ENCODE measurements at places on chromosomes 3 and 15.

DNA sequence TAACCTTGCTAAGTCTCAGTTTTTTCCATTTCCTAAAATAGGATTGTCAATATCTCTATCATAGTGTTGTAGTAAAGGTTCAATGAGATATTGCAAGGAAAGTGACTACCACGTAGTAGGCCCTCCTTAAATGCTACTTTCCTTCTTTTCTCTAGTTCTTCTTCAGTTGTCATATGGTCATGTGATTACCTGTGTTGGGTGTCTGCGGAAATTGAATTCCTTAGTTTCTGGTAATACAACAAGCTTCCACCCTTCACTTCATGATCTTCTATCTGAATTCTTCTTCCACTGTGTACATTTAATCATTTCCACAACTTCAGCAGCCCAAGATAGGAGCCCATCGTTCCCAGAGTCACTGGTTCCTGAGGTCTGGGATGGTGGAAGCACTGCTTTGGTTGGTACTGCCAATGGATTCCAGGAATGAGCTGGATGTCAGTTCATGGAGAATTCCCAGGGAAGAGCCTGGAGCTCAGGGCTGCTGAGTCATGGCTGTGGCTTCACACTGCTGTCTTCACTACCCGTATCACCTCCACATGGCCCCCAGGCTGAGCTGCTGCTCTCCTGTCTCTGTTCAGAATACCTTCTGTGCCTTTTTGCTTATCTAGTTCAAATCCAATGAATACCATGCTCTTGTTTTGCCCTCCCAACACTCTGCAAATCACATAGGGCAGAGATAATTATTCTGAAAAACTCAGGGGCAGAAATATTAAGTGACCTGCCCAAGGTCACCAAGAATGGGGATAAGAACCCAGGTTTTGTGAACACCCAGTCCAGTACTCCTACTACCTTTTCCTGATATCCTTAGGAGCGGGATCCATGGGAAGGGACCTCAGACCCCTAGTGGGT is 98.6 kb downstream of the RPL39L start:
- no peak for DNase-seq

GRCh38 chr15:68258692-68259091 is 18.9 kb upstream of the FEM1B start:
- DNase-seq: no peak

GRCh38 chr3:184676927-184677326 is 34.9 kb downstream of the MAGEF1 start:
- DNase-seq: no peak

DNA sequence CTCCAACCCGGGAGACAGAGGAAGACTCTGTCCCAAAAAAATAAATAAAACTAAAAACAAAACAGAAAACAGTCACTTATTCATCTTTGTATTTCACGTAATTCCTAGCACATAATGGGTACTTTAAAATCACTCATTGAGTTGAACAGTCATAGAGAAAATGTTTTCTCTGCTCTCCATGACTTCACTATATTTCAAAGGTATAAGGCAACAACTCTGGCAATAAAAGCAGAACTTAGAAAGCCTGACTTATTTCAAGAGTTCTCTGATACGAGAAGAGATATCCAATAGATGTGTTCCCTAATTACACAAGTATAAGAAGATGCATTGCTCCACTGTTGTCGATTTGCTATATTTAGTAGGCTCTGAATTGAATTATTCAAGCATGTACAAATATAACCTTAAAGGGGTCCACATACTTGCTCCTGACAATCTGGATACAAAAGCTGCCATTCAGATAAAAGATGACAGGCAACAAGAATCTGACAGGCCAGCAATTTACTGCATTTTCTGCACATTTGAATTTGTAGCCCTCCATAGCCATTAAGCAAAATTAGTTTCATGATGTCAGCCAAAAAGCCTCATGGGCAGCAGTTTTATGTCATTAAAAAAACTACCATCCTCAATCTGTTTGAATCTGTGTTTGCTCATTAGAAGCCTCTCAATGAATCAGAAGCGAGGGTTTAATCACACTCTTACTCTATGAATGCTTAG is 47.9 kb downstream of the PEAK1 start:
- no peak for DNase-seq

DNA sequence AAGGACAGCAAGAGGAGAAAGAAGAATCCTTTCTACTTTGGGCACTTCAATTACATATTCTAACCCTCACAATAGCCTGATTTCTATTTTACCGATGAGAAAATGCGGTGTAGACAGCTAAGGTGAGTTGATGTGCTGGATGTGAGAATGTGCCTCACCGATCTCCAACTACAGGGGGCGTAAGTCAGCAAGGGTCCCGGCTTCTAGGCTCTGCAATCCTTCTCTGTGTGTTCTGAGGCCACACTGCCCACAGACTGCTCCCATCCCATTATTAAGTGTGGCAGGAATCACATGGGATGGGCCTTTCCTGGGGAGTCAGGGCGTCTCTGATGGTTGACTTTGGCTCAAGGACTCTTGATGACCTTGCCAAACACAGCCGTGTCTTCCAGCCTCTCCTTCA is 23.6 kb upstream of the RPL35A start:
- no peak for DNase-seq

- DNase-seq: no peak
Measured at GRCh38 chr3:17398959-17399551, 343.4 kb downstream of the TBC1D5 start.

DNA sequence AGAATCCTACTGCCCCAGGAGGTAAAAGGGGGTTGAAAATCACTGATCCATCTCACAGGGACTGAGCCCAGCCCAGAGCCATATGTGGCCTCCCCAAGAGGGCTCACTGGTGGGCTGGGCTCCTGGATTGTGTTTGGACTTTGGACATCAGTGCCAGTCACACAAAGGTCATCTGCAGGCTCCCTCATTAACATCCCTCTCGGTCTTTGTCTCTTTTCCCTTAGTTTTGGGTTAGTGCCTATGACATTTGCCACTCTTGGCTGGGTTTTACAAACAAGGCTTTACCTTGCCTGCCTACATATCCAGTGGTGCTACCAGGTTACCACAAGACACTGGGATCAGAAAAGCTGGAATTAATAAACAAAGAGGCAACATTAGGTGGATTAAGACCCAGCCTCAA is 27.9 kb downstream of the IFT122 start:
- DNase-seq: no peak

DNA sequence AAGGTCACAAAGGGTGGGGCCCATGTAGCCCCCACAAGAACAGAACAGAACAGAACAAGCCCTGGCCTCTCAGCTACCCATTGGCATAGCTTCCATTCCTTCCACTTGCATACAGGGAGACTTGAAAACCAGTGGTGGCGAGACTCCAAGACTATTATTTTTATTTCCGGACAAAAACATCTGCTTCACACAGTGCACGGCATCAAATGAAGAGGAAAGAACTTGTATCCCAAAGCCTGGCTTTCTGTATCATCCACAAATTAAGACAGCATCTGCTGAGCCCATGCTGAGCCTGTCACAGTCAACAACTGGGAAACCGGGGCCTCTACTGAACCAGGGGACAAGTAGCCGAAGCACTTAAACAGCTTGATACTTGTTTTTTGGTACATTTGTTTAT is 56.0 kb downstream of the CLEC3B start:
- DNase-seq: no peak

DNA sequence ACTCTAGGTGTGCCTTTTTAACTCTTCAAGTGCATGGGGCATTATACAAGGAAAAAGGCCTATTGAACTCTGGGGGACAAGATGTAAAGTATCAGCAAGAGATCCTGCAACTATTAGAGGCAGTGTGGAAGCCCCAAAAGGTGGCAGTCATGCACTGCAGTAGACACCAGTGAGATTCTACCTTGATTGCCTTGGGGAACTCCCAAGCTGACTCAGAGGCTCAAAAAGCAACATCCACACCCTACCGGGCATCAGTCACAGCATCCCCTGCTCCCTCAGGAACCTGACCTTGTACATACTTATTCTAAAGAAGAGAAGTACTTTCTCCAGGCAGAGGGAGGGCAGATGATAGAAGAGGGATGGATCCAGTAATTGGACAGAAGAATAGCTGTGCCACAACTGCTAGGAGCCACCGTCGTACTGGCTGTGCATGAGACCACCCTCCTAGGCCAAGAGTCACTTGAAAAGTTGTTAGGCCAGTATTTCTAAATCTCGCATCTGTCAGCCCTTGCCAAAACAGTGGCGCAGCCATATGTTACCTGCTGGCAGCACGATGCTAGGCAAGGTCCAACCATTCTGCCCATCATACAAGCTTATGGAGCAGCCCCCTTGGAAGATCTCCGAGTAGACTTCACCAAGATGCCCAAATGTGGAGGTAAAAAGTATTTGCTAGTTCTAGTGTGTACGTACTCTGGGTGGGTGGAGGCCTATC is 523.1 kb upstream of the FRG2C start:
- no peak for DNase-seq

DNA sequence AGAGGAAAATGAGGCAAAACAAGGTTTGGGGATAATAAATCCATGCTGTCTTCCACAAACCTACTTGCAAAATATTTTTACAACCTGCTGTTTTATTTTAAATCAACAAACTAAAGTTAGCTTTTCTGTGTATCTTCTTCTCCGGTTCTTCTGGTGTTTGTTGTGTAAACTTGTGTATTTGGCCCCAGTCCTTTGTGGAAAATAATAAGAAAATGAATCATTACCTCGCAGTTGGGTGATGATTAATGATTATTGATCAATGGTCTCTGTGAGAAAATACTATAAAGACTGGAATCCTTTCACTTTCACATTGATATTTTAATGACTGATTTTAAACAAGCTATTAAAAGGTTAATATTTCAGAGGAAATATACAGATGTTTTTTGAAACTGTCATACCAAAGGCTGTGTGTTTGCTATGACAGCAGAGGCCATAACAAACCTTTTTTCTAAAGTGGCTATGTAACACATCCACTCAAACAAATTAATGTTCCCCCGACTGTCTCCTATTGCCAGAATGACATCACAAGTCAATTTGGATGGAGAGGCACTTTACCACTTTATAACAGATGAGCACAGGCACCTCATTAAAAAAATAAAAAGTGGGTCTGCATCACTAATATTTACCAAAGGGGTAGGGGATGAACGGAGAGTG is 152.5 kb downstream of the MEX3B start:
- DNase-seq: no peak

DNA sequence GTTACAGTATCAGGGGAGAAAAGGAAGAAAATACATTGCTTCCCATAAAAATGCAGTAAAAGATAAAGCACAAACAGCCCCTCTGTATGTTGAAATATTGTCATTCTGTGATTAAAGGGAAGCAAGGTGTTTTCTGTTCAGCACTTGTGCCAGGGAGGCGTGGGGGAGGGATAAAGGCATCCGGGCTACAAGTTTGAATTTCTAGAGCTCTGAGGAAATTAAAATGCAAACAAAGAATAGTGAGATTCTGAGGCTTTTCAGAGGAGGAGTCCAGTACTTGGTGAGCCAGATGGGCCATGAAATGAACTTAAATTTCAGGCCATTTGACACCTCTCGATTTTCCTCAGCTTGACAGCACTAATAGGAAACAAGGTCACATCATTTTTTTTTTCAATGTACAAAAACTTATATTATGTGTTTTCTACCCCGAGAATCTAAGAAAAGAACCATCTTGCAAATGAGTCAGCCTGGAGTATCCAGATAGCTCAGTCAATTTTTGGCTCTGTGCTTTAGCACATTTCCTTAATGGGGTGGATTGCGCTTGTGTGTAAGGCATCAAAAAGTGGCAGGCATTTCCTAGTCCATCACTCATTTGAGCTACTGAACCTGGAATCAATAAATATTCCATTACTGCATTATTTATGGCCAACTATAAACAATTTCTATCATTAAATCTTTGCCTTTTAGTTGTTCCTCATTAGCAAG is 640.8 kb upstream of the TBL1XR1 start:
- no peak for DNase-seq

DNA sequence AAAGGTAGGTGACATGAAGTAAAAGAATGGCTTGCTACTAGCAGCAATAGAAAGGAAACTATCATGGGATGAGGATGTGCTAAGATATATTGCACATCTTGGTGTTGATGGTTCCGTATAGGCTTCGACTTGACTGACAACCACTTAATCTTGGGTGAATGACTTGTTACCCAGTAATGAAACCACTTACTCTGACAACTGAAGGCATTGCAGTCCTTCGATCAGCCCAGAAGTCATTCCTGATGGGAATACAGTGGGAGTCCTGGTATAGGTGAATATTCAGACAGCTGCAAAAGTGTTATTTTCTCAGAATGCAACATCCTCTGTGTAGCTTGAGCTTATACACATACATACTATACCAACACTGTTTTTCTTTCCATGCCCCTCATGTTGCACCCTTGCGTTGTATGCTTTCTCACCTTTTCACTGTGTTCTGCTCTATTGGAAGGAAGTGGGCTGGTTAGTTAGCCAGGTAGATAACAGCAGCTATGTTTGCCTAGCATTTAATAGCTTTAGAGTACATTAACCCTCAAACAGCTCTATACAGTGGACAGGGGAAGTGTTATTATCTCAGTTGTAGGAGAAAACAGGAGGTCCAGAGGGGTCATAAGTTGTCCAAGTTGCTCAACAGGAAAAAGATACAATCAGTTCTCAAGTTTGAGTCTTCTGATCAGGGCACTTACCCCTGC is 376.5 kb downstream of the MFSD1 start:
- no peak for DNase-seq

DNA sequence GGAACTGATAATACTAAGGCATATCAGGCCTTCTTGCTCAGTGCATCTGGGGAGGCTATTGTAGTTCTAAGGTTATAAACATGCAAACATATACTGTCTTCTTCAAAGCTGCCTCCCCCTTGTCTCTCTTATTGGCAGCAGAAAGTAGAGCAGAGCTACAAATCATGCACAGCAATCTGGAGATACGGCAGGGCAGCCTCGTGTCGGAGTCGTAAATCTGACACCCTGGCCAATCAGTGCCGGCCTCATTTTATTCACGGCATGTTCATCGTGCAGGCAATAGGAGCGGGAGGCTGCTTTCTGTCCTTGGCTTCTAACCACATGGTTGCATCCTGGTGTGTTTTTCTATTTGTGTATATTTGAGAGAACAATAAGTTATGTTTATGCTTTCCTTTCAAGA is 300.2 kb upstream of the CNTN6 start:
- DNase-seq: no peak

DNA sequence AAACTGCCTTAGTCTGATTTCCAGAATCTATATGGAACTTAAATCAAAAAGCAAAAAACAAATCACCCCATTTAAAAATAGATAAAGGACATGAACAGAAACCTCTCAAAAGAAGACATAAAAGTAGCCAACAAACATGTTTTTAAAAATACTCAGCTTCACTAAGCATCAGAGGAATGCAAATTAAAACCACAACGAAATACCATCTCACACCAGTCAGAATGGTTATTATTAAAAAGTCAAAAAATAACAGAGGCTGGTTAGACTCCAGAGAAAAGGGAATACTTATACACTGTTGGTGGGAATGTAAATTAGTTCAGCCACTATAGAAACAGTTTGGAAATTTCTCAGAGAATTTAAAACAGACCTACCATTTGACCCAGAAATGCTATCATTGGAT is 367.9 kb downstream of the ZIC4 start:
- DNase-seq: no peak

- no peak for DNase-seq
Measured at GRCh38 chr15:33344530-33344929, 33.8 kb downstream of the RYR3 start.

DNA sequence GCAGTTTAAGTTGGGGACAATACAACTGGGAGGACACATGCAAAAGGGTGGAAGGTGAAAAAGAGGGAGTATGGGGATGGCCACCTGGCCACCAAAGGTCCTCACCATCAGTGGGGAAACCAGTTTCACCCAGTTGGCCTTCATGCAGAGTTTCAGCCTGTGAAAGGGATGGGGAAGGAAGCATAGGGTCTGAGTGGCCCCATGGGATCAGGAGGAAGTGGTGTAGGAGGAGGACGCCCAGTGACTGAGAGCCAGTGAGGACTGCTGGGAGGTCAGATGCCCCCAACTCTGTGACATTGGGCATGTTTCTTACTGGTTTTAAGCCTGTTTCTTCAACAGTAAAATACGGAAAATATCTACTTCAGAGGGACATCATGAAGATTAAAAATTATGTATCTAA is 16.3 kb downstream of the BCL2A1 start:
- no peak for DNase-seq

Measured in left lung (tissue), 14 donors.